ENCODE measurements at places on chromosomes 1 and 21.
A peak's percentile ranks its signal among the peaks of the same experiment; 100 is the strongest.

DNA sequence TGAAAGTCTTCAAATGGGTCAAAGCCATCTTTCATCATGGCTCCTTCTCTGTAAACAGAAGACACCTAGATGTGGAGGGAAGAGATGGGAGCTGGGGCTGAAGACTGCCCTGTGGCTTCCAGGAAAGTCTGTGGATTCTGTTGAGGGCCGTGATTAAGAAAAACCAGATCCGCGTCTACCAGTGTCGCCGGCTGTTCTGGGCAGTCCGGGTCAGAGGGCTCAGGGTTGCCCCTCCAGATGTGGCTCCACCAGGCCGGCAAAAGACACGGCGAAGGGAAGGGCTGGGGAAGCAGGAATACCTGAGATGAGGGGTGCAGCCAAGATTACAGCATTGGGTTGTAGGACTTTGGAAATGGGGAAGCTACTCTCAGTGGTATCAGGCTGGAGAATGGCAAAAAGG is 162.6 kb downstream of the RHOU start:
- DNase-seq: no peak

GRCh38 chr1:160157174-160157573 is 5.8 kb downstream of the ATP1A4 start:
- no peak for DNase-seq

DNA sequence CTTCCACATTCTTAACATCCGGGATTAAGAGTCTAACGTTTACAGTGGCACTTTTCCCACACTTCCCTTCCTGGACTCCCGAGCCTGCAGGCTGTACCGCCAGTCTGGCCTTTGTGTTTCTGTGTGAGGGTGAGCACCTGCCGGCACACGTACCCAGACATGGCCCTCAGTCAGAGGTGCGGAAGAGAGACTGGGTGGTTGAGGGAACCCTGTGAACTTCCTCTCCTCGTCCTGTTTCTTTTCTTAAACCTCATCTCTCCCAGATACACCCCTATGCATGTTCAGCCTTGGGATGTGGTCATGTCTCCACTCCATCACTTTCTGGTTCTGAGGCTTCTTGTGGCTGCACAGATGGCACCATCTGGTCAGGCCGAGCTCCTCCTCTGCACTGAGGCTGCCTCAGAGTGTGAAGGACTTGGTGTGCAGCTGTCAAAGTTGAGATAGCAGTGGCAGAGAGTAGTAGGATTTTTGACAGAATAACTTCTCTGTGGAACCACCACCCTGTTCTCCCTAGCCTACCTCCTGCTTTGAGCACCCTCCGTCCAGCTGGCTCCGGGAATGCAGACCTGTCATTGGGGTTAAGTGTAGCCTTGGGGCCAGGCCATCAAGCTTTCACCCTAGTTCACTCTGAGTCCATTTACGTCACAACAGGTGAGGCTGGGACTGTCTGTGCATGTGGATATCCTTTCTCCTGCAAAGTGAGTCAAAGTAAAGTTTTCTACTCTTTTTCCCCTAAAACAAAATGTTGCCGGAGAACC is 31.4 kb downstream of the VASH2 start:
- no peak for DNase-seq

GRCh38 chr1:25112400-25112799 is 119.9 kb downstream of the SYF2 start:
- no peak for DNase-seq

GRCh38 chr1:1165900-1166421 is 7.7 kb upstream of the TTLL10 start:
- DNase-seq: peak; percentile 50

DNA sequence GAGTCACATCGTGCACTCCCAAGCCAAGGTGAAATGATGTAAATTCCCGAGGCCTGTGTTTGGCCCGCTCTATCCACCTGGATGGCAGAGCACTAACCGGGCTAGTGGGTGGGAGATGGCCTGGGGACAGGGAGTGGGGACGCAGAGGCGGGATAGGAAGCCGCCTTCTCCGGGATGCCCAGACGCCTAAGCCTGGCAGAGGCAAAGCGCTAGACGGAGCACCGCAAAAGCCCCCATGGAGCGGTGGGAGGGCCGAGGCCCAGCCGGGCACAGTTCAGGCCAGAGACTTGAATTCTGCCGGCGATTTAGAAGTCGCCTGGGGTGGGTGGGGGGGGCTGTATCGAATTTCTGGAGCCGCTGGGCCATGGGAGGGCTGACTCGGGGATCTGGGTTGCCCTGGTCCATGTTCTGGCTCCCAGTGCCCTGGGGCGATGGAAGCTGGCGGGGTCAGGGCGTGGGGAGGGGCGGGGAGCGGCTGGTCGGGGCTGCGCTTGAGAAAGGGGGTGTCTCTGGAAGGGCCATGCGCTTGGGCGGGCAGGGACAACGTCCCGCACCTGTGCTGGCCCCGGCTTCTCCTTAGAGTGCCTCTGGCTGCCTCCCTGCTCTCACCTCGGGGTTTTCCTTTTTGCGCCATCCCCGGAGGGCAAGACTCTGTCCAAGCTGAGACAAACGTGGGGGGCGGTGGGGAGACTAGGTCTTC is 28.0 kb downstream of the KIAA2013 start:
- no peak for DNase-seq

DNA sequence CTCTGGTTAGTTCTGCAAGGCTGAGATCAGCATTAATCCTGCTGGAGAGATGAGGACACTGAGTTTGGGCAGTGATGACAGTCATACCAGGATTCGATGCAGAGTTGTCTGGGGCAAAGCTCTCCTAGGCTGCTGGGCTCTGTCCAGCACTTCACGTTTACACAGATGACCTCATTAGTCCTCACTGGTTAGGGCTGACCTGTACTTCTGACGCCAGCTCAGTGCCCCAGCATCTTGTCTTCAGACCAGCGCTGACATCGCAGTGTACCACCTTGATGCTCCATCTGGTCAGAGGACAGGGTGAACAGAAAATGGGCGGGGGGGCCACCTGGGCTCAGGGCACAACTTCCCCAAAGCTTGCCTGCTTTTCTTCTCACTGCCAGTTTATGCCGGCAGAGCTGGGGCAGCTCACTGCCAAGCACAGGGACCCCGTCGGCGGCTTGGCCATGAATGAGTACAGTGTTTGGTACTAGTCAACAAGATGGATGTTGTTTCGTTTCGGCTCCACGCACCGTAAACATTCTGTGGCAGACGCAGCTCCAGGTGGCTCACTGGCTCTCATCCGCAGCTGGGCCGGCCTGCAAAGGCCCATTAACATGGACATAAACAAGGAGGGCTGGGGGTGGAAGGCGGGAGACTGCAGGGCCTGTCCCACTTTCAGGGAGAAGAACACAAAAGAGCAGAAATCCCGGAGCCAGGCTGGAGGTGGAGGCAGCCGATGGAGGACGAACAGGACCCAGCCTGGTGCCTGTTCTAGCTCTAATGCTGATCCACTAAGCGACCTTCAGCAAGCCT is 118.7 kb downstream of the GLIS1 start:
- no peak for DNase-seq

DNA sequence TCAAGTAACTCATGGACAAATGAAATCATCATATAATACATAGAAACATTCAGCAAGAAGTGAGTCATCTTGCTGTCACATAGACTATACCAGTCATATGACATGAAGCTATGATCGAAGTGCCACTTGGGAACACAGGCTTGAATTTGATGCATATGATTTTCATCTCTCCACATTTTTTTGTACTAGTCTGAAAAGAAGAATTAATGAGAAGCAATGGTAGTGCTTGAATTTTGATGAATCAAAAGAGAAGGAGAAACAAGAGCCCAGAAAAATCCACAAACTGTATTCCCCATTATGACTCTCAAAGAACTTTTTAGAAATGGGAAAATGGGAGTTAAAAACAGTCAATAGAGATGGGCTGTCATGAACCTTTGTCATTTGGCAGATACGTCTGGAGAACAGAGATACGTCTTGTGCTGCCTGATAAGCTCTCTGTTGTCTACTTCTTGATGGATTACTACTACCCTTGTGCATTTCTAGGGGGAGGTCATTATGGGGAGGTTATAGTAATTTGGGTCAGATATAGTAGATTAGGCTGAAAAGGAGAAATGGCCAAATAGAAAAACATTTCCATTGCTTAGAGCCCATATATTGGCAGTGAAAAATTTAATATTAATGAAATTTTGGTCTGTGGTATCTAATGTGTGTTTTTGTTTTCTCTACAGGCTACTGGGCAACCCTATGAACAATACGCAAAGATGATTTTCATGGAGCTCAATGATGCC is 8.0 kb upstream of the LEPR start:
- DNase-seq: no peak

- no peak for DNase-seq
Measured at GRCh38 chr21:29943885-29944284, 4.1 kb upstream of the GRIK1 start.

DNA sequence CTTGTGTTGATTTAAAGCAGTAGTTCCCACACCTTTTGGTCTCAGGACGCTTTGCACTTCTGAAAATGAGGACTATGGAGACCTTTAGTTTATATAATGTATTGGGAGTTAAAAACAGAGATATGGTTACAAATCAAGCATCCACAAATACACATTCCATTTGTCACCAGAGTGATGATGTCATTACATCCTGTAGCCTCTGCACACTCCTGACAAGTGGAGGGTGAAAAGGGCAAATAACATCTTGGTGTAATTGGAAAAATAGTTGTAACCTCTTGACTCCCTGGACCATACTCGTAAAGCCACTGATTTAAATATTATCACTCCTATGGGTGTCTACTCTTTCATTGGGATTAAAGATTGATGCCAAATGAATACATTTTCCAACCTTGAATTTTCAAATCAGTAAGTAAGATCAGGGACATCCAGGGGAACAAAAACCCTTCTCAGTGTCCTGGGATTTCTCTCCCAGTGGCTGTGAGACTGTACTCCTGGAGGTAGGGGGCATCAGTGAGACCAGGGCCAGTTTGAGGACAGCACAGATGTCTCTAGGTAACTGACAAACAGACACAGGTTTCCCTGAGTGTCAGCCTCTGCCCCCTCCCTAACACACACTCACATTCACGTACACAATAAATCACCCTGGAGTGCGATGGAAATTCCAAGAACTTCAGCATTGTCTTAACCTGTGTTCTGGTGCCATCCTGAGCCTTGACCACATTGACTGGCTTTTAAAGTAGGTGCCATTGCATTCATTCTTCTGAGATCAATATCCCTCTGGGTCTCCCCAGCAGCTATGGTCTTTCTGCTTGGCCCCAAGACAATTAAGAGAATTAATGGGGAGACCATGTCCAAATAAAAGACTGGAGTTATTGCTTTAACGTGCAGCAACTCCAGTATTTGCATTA is 63.0 kb downstream of the NR5A2 start:
- no peak for DNase-seq

DNA sequence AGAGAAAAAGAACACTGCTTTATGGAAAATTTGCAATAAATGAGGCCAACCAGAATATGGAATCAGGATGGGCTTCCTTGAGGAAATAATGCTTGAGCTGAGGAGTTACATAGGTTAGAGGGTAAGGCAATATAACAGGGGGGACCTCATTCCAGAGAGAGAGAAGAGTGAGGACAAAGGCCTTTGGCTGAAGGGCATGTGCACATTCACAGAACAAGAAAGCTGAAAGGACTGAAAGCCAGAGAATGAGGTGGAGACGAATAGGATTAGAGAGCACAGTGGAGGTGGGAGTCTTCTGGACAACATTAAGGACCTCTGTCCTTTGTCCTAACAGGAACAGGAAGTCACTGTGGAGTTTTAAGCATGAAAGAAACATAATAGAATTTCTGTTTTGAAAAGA is 60.7 kb upstream of the MROH9 start:
- DNase-seq: no peak

DNA sequence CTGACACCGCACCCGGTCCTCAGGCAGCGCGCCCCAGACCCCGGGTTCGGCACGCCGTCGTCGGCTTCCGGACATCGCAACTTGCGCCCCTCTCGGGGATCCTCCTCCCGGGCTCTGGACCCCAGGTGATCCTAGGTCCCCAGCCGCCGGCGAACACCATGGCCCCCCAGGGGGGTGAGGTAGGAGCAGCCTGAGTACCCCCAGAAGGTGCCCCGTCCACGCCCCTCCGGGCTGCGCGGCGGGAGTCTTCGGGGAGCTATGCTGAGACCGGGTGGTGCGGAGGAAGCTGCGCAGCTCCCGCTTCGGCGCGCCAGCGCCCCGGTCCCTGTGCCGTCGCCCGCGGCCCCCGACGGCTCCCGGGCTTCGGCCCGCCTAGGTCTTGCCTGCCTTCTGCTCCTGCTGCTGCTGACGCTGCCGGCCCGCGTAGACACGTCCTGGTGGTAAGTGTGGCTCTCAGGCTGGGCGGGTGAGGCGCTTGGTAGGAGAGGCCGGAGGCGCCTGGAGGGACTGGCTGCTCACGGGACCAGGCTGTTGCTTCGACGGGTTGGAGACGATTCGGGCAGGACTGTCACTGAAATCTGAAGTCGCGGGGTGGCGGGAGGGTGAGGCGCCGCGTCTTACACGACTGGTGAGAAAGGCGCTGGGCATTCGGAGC is 367 bp downstream of the WNT2B start:
- no peak for DNase-seq

- no peak for DNase-seq
Measured at GRCh38 chr1:43402089-43402865, 12.6 kb downstream of the SZT2 start.

DNA sequence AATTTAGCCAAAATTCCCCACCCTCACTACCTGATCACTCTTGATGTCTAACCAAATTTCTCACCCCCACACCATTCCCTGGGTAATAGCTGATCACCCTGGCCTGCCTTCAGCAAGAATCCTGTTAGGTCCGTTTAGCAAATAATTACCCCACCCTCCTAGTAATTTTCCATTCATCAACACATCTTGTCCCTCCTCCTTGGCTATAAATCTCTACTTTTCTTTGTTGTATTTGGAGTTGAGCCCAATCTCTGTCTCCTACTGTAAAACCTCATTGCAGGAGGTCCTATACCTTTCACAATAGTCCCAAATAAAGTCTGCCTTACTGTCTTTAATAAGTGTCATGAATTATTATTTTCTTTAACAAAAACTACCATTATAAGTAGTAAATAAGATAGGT is 6.9 kb upstream of the PRKAA2 start:
- DNase-seq: no peak

- DNase-seq: no peak
Measured at GRCh38 chr1:87826681-87827251, 498.1 kb downstream of the LMO4 start.

DNA sequence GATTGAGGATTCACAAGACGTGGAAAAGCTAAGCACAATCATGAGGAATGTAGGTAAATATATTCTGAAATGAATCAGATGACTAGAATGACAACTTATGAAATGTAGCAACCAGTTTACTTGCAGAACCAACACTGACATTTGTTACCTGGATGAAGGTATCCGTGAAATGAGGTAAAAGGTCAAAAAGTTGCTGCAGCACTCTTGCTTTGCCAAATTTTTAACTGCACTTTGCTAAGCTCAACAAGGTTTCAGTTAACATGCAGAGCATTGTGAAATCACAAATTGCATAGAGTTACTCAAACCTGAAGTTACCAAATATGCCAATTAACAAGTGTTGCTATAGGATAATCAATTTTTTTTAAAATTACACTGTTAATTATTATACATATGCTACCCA is 1280.1 kb downstream of the KCNT2 start:
- no peak for DNase-seq

All from kidney glomerular epithelial cell (primary cell).